Hepatic stellate cell (primary cell): ENCODE measurements at places on chromosomes 12 and 14.

DNA sequence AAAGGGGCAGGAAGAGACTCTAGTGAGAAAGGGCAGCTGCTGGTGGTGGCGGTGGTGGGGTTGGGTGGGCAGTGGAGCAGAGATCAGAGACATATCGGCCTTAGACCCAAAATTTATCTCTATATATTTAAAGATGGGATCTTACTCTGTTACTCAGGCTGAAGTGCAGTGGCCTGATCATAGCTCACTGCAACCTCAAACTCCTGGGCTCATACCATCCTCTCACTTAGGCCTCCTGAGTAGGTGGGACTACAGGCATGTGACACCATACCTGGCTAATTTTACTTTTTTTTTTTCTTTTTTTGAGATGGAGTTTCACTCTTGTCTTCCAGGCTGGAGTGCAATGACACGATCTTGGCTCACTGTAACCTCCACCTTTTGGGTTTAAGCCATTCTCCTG, 18.6 kb upstream of the ITGA5 start:
- no peak for DNase-seq

GRCh38 chr14:69685218-69685616, 73.8 kb downstream of the SUSD6 start:
- no peak for DNase-seq

DNA sequence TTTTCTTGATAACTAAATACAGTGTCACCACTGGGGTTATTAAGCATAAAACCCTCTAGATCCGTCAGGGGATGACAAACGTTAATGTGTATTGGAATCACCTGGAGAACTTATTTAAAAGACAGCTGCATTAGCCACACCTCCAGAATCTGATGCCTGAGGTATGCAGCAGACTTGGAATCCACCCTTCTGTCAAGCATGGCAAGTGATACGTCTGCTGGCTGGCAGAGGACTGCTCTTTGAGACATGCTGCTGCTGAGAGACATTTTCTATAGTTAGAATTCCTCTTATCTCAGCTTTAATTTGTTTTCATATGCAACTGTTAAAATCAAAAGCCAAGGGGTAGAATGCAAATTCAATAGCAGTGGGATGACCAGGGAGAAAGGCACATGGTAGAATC, 496.3 kb downstream of the NELL2 start:
- DNase-seq: no peak

DNA sequence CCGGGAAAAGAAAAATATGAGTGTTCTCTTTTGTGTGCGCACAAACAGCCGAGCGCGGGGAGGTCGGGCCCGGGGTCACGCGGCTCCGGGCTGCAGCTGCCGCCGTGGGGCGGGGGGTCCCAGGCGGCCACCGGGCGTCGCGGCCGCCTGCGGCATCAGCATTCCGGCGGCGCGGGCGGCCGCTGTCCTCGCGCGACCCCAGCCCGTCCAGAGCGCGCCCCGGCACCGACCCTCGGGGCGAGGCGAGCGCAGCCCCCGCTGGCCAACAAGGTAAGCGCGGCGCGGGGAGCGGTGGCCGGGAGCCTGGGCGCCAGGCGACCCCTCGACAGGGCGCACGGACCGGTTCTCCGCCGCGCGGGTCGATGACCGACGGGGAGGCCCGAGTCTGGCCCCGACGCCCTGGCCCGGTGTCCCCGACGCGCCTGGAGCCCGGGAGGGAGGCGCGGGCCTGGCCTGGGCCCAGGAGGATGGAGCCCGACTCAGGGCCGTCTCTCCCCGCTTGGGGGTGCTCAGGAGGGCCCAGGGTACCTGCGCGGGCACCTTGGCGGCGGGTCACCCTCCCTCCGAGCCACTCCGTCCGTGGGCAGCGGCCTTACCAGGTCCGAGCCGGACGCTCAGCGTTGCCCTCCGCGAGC, 103.9 kb upstream of the DIO3 start:
- DNase-seq: no peak

DNA sequence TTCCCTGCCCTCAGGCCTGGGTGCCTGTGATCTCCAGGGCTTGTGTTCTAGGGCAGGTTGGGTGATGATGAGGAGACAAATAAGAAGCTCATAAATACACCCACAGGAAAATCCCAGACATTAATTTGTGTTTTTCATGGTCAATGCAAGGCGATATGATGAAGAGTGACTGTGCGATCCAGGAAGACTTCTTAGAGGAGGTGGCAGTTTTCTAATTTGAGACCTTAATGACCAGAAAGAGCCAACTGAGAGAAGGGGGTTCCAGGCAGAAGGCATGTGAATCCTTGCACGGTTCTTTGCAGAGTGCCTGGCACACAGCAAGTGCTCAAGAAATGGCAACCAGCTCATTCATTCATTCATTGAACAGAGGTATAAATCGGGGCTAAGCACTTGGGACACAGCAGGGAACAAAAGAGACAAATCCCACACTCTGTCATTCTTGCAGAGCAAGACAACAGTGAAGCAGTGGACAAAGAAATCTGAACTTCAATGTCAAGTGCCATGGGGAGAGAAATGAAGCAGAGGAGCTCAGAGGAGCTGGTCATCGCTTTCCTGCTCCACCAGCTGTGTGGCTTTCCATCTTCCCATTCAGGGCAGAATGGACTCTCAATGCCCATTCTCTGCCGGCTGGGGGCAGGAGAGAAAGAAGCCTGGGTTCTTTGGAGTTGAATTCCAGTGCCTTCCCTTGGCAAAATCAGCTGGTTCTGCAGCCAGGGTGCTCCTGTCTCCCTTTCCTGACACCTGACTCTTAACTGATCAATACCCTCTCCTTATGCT, 128.3 kb downstream of the AACS start:
- no peak for DNase-seq

- no peak for DNase-seq
Observed at GRCh38 chr12:119375075-119375882, 40.8 kb downstream of the CCDC60 start.

DNA sequence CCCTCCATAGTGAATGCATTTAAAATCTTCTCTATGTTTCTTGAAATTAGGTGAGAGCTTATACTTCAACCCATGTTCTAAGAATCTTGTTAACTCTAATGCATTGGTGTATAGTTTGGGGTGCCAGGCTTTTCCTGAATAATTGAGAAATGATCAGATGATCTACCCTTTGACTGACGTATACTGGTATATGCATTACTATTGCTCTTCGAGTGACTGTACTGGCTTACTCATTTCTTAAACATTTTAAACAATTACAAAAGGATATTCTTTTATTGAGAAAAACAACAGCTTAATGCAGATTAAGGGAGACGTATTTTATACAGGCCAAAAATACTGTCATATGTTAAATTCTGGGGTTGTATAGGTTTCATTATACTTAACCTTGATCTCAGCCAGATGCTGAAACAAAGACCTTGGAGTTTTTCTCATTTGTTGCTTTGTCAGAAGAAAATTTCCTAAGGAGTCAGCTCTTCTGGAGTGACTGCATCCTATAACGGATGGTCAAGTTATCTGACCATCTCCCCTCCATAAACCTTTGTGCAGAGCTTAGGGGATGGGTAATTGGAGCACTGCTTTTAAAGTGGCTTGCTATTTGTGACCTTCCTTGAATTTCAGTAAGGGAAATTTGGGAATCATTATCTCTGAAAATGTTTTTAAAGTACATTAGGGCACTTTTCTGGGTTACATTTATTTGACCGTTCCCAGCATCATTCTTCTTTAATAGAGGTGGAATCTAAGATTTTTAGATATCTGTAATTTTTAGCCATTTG, 507.6 kb downstream of the PCNX1 start:
- no peak for DNase-seq

- DNase-seq: no peak
Observed at GRCh38 chr12:85836197-85837090, at the start of gene RASSF9. Gene RASSF9, minus strand, starts transcription at chr12:85836409. Its CDS starts 208 bp downstream, at chr12:85836201.

DNA sequence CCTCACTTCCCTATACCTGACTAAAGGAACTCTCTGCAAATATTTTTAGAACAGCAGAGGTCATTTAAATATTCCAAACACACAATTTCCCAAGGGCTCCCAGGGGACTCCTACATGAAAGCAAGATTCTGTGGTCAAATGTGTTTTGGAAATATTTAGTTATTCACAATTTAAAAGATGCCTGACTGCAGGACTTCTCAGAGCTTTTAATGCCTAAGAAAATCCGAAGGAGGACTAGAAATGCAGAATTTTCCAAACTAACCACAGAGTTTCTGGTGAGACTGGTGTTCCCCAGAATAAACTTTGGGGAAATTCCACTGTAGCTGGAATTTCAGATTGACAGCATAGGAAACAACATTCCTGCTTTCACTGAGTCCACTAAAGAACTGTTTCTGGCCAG, 84.8 kb upstream of the MAP1LC3B2 start:
- no peak for DNase-seq

DNA sequence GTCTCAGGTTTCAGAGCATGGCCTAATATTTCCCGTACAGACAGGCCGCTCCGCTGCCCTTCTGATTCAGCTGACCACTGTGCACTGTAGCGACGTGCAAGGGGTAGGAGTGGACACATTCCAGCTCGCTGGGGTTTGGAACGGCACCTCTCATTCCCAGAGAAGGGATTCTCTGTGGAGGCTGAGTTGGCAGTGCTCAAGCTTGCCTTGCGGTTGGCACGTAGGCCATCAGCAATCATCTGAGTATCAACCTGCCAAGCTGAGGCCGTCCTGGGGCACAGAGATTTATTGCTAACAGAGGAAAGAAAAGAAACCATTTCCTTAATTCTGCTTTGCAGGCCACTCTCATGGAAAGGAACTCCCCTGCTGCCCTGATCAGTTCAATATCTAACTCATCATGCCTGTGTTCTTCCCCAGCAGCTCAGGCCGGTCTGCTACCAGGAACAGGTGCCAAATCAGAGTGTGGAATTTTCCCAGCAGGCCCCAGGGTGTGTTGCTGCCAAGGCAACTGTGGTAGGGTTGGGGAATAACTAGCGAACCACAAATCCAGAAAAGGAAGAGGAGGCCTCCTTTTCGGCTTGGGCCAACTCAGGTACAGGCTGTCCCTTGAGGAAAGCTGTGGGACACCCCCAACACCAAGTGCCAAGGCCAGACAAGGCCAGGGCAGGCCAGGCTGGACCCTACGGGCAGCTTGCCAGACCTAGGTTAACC, 92.5 kb downstream of the SSPN start:
- DNase-seq: no peak

DNA sequence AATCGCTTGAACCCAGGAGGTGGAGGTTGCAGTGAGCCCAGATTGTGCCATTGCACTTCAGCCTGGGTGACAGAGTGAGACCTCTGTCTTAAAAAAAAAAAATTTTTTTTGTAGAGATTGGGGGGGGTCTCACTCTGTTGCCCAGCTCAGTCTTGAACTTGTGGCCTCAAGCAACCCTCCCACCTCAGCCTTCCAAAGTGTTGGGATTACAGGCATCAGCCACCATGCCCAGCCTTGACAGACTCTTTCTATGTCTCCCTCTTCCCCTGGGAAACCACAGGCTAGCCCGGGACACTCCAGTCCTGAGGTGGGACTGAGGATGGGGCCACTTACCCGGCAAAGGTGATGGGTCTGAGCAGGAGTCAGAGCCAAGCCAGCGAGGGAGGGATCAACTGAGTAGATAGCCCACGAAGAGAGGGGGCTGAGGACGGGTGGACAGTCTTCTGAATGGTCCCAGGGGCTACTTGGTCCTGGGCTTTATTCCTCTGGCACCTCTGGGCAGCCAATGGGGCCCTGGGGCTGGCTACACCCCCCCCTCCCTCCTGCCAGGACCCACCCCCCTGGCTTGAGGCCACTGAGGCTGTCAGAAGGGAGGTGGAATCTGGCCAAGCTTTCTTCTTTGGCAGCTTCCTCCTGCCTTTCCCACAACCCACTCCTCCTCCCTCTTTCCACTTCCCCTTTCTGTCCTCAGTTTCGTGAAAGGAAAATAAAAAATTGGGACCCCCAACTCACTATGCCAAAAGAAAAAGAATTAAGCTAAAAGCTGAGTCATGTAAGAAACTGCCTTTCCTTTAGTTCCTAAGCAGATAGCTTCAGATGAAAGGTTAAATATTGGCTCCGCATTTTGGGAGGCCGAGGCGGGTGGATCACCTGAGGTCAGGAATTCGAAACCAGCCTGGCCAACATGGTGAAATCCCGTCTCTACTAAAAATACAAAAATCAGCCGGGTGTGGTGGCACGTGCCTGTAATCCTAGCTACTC, at the start of gene SDS:
SDS (minus strand) TSS at position 453 of the 981 bp plus-strand sequence. CDS start 4,179 bp downstream, outside the sequence.
- no peak for DNase-seq

GRCh38 chr14:67999290-67999689, 179.7 kb downstream of the RAD51B start:
- no peak for DNase-seq

- no peak for DNase-seq
Observed at GRCh38 chr14:45651890-45652289, 398.9 kb upstream of the MIS18BP1 start.

DNA sequence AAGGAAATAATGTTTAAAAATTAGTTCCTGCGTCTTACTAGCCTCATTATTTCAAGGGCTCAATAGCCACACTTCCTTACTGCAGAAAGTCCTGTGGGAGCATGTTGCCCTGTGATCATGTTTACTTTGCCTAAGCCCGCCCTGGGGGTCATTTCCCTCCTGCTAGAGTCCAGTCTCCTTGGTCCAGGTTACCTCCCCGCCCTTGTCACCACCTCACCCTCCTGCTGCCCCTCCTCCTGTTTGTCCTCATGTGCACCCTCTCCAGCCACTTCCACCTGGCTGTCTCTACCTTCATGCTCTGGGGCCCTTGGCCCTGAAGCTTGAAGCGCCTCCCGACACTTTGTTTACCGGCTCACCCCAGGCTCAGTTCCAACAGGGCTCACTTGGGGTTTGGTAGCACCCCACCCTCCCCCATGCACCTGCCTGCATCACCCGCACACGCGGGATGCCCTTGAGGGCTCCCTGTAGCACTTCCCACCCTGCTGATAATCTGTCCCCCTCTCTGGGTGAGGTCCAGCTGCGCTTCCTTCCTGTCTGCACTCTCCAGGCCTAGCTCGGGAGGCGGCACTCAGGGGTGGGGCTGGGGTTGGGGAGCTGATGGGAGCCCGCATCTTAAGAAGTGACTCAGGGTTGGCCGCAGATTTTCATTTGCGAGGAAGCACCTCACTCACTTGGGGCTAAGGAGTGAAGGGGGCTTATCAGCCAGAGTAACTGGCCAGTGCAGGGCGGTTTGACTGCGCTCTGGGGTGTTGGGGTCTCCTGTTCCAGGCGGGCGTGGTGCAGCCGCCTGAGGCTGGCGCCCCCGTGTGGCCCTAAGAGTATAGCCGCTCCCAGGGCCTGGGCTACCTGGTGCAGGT, 40.1 kb downstream of the SMIM41 start:
- DNase-seq: no peak

- DNase-seq: no peak
Observed at GRCh38 chr12:120981407-120981941, 3.1 kb downstream of the HNF1A start.

GRCh38 chr14:69107407-69108003, 45.4 kb downstream of the DCAF5 start:
- no peak for DNase-seq

GRCh38 chr12:49819786-49820185, 8.4 kb downstream of the NCKAP5L start:
- DNase-seq: no peak

DNA sequence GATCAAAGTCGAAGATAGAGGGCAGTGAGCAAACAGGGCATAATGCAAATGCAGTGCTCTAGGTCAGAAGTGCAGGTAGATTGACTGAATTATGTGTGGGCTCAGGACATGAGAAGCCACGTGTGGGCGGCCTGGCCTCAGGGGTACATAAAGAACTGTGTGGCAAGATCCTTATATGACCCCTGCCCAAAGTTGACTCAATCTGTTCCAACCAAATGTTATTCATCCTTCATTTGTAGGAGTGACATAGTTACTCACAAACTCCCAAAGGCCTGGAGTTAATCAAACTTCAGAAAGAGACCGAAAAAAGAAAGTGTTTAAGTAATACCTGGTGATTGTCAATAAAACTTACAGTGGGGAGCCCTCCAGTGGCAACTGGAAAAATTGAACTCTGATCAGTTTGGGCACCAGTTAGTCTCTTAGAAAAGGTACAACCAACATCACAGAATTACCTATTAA, 150.4 kb upstream of the FAR2 start:
- peak; percentile 17 for DNase-seq
